Omental fat pad (tissue), 4 donors: ENCODE measurements at places on chromosomes 4 and X.

DNA sequence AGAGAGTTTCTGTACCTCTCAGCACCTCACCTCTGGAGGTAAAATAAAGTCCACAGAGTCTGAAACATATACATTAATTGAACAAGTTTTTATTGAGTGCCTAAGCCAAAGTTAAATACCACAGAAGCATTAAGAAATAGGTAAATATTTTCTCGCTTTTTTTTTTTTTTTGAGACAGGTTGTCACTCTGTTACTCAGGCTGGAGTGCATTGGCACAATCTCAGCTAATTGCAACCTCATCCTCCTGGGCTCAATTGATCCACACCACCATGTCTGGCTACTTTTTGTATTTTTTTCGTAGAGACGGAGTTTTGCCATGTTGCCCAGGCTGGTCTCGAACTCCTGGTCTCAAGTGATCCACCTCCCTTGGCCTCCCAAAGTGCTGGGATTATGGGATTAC lies 10.1 kb upstream of the FNIP2 start:
- DNase-seq, result no peak

GRCh38 chr4:18209448-18209847 lies 187.9 kb upstream of the LCORL start:
- DNase-seq, result no peak

GRCh38 chr4:159447296-159447695 lies 344.4 kb downstream of the RAPGEF2 start:
- no peak for DNase-seq

- DNase-seq, result no peak
Measured at GRCh38 chr4:3322059-3322550, 29.3 kb downstream of the RGS12 start.

DNA sequence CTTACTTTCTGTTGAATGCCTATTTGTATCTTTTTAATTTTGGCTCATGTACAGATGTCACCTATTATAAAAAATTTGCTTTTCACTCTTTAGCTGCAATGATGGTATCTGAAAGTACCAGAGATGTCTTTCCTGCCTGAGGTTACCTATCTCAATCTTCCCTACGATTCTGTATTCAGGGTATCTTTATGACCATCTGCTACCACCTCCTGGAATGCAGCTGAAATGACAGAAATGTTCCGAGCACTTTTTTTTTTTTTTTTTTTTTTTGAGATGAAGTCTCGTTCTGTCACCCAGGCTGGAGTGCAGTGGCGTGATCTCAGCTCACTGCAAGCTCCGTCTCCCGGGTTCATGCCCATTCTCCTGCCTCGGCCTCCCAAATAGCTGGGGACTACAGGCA lies 136.4 kb downstream of the REPS2 start:
- no peak for DNase-seq

DNA sequence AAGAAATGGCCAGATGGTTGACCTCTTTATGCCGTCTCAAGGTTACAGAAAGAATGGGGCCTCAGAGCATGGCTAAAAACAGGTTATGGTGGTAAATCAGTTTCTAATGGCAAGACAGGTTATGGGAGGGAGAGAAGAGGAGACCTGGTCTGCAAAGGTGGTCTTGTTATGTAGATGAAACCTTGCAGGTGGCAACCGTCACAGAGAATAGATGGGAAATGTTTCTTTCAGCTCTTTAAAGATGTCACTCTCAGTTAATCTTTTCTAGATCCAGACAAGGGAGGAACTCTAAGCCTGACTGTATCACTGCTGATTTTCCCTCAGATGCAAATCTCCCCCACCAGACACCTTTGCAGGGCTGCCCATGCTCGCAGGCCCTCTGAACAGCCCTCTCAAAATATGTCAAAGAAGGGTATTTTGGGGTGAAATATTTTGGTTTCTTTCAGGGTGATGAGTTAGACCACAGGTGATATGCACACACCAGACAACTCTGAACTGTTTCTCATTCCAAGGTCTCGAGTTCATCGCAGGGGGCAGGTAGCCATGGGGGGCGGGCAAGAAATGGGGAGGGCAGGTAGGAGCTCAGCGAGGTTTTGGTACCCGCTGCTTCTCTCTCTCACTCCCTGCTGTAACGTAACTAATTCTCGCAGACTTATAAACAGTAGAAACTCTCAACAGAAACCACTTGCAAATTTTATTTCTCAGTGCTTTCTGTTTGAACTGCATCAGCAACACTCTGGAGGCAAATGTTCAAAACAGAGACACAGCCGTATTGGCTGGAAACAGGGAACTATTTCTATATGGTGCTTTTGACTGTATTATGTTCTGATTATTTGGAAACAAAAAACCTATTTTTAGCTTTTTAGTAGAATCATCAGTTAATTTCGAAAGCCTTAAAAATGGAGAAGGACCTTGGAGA lies 32.4 kb downstream of the CASP3 start:
- no peak for DNase-seq

DNA sequence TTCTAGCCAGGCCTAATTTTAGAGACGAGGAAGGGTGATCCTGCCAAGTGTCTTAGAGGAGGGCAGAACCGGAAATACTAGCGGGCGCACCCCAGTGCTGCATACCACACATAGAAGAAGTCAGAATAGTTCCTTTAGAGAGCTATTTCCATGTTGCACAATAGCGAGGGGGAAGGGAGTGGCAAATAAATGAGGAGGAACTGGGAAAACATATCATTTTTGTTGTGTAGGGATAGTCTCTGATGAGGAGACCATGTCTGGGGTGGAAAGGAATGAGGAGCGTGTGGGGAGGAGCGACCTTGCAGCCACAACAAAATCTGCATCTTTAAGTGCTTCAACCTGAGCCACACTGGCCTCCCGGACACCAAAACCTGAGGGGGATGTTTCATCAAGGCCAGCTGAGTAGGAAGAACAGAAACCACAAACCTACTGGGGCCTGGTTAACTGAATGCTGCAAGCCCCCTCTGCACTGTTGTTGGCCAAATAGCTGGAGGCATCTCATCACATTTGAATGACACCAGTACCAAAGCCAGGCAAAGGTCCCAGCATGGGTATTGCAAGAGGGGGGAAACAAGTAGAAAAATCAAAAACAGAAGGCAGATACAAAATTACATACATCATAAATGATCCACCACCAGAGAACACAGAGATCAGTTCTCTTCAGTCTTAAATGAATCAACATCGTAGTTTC lies 26.7 kb upstream of the C1QTNF7 start:
- DNase-seq, result peak; percentile 28

GRCh38 chrX:54484666-54485065 lies 11.4 kb downstream of the FGD1 start:
- DNase-seq, result no peak
